CD4-positive, alpha-beta memory T cell (primary cell): ENCODE measurements at places on chromosomes 7 and 10. TPM values are rescaled to one million over a fixed set of nuclear protein-coding genes. Genes with fewer than 3 reads are reported as not detected.

GRCh38 chr7:11120068-11120664, 146.5 kb downstream of the PHF14 start:
- DNase-seq: no peak
- H3K36me3 ChIP-seq: peaks cover 3% of the 10 kb centered on the region
- no peaks in the 10 kb centered on the region for H3K27me3 ChIP-seq

DNA sequence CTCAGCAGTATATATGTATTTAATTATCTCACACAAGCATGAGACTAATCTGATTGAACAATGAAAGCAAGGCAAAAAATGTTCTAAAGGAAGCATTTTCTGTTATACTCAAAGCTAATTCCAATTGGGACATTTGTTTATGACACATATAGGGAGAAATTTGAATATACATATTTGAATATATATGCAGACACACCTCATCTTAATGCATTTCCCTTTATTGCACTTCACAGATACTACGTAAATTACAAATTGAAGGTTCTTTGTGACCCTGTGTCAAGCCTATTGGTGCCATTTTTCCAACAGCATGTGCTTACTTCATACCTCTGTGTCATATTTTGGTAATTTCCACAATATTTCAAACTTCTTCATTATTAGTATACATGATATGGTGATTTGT, 132.1 kb upstream of the STEAP1 start:
- H3K27ac ChIP-seq: no peak overlapping the region
- DNase-seq: no peak
- H3K4me3 ChIP-seq: no peak overlapping the region
- no peaks in the 10 kb centered on the region for H3K27me3 ChIP-seq
- no peaks in the 10 kb centered on the region for H3K36me3 ChIP-seq

DNA sequence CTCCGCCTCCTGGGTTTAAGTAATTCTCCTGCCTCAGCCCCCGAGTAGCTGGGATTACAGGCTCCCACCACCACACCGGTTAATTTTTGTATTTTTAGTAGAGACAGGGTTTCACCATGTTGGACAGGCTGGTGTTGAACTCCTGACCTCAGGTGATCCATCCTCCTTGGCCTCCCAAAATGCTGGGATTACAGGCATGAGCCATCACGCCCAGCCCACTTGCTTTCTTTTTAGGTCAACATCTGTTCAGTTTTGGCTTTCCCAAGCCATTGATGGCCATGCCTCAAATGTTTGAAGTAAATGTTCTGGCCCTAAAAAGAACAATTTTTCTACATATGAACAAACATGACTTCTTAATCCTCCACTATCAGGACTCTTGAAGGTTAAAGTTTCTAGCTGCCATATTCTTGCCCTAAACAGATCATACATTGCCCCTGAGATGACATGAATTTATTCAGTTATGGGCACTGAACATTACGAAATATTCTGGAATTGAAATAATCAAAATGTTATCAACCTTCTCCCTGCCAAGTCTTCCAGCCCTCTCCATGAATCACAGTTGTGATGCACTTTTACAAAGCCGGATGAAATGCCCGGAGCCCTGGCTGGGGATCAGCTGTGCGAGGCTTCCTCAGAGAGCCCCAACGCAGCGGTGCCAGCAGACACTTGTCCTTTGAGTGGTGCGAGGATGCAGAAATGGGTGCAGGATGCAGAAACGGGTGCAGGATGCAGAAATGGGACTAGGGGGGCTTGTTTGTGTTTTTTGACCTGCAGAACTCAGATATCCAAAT, 2.9 kb downstream of the MRLN start:
- H3K36me3 ChIP-seq: no peaks in the 10 kb centered on the region
- no peaks in the 10 kb centered on the region for H3K27me3 ChIP-seq
- no peak overlapping the region for H3K27ac ChIP-seq
- H3K4me1 ChIP-seq: no peaks in the 10 kb centered on the region

- H3K27me3 ChIP-seq: no peaks in the 10 kb centered on the region
- no peaks in the 10 kb centered on the region for H3K4me1 ChIP-seq
- H3K36me3 ChIP-seq: no peaks in the 10 kb centered on the region
- no peak for DNase-seq
- no peak overlapping the region for H3K27ac ChIP-seq
Measured at GRCh38 chr10:127456122-127456521, 93.0 kb upstream of the NPS start.

DNA sequence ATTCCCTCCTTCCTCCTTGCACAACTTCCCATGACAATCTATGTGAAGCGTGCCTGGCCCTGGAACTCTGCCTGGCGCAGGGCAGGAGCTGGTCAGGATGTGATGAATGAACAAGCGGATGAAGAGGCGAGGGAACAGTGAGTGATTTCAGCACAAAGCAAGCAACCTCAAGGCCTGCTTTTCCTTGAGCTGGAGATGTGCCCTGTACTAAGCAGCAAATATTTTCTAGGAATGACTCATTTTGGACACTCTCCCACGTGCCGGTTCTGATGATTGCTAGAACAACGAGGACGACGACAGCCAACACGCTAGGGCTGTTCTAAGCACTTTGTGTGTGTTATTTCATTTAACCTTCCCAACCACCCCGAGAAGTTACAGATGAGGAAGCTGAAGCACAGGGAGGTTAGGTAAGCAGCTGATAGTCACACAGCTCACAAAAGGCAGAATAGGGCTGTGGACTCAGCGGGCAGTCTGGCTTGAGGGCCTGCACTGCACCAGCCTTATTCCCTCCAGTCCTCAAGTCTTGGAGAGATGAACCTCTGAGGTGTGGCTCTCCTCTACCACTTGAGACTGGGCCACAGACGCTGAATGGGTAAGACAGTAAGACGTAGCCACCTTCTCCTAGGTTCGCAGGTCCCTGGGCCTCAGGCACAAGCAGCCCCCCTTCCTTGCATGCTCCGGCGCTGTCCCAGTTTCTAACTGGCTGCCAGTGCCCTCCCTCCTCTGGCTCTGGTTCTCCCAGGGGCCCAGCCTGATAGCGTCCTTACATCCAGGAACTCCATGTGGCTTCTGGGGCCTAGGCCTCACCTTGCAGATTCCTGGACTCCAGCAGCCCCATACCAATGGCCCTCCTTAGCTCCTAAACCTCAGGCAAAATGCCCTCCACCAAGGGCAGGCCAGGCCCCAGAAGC, 59.0 kb downstream of the YKT6 start:
- peaks cover 28% of the 10 kb centered on the region for H3K4me1 ChIP-seq
- H3K4me3 ChIP-seq: no peak overlapping the region
- no peak overlapping the region for H3K27ac ChIP-seq

DNA sequence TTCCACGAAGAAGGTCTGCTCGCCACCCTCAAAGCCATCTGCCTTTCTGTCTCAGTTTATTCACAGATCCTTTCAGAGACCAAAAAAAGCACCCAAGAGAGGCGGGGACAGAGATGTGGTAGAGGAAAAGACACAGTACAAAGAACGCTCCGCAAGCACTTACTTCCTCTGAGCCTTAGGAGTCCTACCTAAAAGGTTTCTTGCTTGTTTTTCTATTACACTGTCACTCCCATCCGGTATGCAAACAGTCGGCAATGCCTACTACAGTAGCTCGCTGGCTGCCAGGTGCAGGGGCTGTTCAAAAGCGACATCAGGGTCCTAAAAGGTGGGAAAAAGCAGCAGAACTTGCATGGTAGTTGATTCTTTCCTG, 816 bp downstream of the TECPR1 start:
- no peaks in the 10 kb centered on the region for H3K27me3 ChIP-seq
- peaks cover 3% of the 10 kb centered on the region for H3K36me3 ChIP-seq
- peak overlapping the region; percentile 99 for H3K4me3 ChIP-seq
- H3K27ac ChIP-seq: peak overlapping the region; percentile 82
- H3K4me1 ChIP-seq: peaks cover 74% of the 10 kb centered on the region
- peak; percentile 82 for DNase-seq

DNA sequence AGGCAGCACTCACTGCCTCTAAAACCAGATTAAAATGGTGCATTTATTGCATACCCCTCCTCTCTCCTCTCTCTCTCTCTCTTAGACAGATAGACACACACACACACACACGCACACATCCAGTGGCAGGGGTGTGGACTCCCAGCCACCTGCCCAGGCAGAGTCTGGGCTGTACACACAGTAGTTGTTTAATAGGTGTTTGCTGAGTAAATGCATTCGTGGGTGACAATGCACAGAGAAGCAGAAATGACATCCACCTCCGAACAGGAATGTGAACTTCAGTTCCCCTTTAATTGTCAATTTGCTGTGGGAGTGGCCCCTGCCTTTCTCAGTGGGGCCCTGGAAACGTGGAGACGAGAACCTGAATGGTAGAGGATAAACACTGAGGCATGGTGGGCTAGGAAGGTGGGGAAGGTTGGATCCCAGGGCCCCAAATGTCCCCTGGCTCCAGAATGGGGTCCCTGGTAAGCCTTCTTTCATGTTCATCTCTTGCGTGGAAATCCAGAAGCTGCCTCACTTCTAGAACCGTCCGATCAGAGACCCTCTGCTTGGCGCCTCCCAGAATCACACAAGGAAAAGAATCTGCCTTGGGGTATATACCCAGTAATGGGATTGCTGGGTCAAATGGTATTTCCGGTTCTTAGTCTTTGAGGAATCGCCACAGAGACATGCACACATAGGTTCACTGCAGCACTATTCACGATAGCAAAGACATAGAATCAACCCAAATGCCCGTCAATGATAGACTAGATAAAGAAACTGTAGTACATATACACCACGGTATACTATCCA, 58.5 kb upstream of the ECHDC3 start:
- no peak for DNase-seq
- peak overlapping the region; percentile 71 for H3K27ac ChIP-seq
- H3K4me1 ChIP-seq: peaks cover 37% of the 10 kb centered on the region
- no peak overlapping the region for H3K4me3 ChIP-seq
- H3K27me3 ChIP-seq: no peaks in the 10 kb centered on the region
- no peaks in the 10 kb centered on the region for H3K36me3 ChIP-seq

- H3K27ac ChIP-seq: no peak overlapping the region
- no peak for DNase-seq
- H3K36me3 ChIP-seq: no peaks in the 10 kb centered on the region
- no peak overlapping the region for H3K4me3 ChIP-seq
- peaks cover 15% of the 10 kb centered on the region for H3K4me1 ChIP-seq
- no peaks in the 10 kb centered on the region for H3K27me3 ChIP-seq
Measured at GRCh38 chr10:110337906-110338305, 33.2 kb upstream of the SMNDC1 start.

Gene SPDYE6
- not detected for total RNA-seq

Gene SPOCK2
- total RNA-seq: 556 TPM

Gene FRAT2
- total RNA-seq: 30.4 TPM

Gene EGFR
- total RNA-seq: not detected

Gene UNCX
- total RNA-seq: not detected

Gene CCDC7
- total RNA-seq: 90.5 TPM

Gene PPP1R3C
- total RNA-seq: not detected

Gene CYP3A4
- not detected for total RNA-seq

Gene AMPH
- 0.26 TPM for total RNA-seq

Gene EBF3
- total RNA-seq: not detected

Gene DBNL
- total RNA-seq: 166 TPM
